ENCODE measurements at places on chromosomes 12 and 14.

GRCh38 chr14:74942181-74942580, 13.2 kb downstream of the PGF start:
- no peak for DNase-seq

DNA sequence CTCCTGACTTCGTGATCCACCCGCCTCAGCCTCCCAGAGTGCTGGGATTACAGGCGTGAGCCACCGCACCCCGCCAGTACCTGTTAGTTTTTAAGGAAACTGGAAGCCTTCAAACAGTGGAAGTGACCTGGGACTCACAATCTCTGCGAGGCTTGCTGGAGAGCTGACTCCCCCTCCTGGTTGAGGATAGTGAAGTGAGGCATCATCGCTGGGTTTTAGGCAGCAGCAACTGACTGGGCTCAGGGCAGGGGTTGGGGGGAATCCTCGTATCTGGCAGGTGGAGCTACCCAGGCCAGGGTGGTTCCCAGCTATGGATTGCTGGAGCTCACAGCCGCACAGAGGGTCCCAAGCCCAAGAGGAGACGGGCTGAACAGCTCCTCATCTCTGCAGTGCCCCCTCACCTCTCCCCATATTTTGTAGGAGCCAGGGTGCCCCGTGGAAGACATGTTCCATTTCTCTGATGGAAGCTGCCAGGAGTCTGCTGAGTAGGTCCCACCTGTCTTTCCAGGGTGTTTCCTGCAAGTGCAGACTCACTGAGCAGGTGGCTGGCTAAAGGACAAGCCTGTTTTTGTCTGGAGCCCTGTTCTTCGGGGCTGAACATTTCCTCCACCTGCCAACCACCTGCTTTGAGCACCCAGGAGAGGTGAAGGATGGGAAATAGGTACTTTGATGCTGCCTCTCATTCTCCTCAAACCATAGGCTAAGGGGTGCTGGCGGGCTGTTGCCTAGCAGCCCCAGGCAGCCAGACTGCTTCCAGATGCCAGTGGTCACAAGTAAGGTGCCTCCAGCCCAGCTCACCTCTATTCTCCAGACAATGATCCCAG, 3.1 kb downstream of the AVIL start:
- no peak for DNase-seq

DNA sequence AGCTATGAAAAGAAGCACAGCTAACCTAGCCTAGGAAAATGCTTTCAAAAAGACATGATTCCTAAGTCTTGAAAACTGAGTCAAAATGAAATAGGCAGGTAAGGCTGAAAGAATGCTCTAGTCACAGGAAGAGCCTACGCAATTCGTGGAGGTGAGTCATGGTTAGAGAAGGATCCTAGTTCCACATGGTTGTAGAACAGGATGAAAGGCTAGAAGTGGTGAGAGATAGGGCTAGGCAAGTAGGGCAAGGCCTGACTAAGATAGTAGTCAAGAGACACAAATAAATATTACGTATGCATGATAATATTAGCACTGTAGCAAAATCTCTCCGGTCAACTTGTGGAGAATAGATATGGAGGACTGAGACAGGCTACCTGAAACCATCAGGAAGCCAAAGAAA, 47.2 kb downstream of the PLCZ1 start:
- no peak for DNase-seq

DNA sequence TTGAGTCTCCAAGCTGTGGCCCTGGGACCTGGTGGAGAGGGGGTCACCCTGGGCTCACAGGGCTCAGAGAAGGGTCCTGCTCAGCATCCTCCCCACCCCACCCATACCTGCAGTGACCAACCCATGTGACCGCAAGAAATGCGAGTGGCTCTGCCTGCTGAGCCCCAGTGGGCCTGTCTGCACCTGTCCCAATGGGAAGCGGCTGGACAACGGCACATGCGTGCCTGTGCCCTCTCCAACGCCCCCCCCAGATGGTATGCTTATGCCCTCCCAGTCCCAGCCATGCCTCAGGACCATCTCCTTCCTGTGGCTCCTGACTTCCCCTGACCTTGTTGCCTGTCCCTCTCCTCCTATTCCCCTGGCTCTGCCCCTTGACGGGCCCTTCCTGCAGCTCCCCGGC, 6.7 kb upstream of the NXPH4 start:
- DNase-seq: no peak

- DNase-seq: no peak
Observed at GRCh38 chr12:107368586-107368985, 275.2 kb upstream of the CRY1 start.

- peak; percentile 41 for DNase-seq
Observed at GRCh38 chr12:54390668-54391551, 6.4 kb upstream of the ZNF385A start.

DNA sequence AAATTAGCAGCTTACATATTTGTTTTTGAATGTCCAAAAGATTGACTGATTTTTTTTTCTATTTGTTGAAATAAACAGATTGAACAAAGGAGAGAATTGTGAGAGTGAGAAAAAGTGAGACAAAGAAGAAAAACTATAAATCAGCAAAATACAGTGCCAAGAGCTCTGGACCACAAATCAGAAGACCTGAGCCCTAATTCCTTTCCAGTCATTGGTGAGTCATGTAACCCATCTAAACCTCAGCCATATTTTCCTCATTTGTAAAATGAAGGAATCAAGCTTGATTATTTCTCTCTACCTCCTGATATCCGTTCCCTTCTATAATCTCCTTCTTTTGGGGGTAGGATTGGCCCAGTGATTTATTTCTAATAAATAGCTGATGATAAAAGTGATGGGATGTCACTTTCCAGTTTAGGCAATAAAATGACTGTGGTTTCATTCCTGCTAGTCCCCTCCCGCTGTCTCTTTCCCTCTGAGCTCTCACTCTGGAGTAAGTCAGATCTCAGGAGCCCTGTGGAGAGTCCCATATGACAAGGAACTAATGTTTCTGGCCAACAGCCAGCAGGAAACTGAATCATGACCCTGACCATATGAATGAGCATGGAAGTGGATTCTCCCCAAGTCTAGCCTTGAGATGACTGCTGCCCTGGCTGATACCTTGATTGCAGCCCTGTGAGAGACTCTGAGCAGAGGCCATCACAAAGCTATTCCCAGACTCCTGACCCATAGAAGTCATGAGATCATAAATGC, 218.9 kb downstream of the ACSS3 start:
- no peak for DNase-seq

GRCh38 chr12:65432651-65433050, 154.2 kb downstream of the MSRB3 start:
- DNase-seq: no peak

DNA sequence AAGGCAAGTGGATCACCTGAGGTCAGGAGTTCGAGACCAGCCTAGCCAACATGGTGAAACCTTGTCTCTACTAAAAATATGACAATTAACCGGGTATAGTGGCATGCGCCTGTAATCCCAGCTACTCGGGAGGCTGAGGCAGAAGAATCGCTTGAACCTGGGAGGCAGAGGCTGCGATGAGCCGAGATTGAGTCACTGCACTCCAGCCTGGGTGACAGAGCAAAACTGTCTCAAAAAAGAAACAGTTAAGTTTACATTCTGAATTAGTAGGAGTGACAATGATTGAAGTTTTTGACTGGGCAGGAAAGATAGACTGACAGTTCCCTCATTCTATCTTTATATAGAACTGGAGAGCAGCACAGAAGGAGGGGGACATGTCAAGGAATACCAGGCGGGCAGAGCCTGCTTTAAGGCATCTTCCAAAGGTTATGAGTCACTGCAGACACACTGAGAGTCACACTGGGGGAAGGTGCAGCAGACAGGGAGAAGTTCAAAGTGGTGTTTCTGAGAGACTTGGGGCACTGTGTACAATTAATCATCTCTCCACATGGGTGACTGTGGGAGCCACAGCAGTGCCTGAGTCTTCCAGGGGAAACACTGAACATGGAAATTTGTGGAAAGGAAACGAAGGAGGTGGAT, 42.8 kb upstream of the RNASE3 start:
- DNase-seq: no peak

- no peak for DNase-seq
Observed at GRCh38 chr12:27551172-27551840, 27.3 kb downstream of the PPFIBP1 start.

DNA sequence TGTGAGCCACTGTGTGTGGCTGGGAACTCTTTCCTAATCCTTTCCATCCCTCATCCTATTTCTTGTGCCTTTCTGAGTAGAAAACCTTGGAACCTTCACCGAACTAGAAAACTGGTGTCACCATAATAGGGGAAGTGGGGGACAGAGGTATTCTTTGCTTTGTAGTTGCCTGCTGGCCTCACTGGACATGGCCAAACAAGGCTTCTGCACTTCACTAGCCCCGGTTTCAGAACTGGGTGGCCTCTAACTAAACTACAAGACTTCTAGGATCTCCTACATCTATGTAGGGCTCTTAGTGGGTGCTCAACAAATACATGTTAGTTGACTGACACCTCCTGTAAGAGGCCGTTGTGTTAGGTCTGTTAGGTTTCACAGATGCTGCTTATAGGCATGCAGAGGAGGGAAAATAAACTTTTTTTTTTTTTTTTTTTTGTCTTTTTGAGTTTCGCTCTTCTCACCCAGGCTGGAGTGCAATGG, 597 bp upstream of the CIROP start:
- DNase-seq: no peak

Data from heart right ventricle (tissue), 16 donors.